Activated T-cell treated with anti-CD3 and anti-CD28 coated beads, Interleukin-2, amount 50 U/mL, for 1 hour (primary cell): ENCODE measurements at places on chromosomes 16 and 17.

DNA sequence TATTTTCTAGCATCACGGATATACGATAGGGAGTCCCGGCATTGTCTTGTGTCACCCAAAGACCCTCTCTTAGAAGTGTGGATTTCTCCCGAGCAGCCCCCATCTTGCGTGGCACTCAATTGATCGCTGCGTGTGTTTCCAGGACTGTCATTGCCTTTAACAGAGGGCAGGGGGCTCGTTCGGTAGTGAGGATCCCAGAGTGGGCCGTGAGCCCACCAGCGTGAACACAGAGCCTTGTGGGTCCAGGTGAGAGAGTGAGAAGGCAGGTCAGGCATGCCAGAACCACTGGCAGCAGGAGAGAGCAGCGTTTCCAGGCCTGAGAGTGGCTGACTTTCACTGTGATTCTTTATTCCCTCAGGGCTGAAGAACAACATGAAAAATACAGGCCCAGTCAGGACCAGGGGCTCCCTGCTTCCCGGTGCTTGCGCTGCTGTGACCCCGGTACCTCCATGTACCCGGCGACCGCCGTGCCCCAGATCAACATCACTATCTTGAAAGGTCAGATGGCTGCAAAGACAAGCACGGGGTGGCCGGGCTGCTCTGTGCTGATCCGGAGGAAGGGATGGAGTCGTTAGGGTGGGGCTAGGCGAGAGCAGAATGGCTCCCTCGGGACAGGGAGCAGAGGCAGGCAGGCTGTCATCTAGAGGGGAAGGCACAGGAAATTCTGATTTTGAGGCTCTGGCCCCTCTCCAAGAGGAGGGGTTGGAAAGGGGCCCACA, 22.4 kb downstream of the C1QTNF1 start:
- DNase-seq: no peak

GRCh38 chr17:37174205-37174604, 201.6 kb upstream of the C17orf78 start:
- DNase-seq: no peak

- DNase-seq: no peak
Observed at GRCh38 chr17:75059369-75060345, 12.6 kb downstream of the KCTD2 start.

GRCh38 chr16:28878083-28878926, at the start of gene ATP2A1:
Gene ATP2A1 (plus strand): TSS chr16:28878488. CDS start chr16:28878672, 184 bp downstream.
- no peak for DNase-seq

DNA sequence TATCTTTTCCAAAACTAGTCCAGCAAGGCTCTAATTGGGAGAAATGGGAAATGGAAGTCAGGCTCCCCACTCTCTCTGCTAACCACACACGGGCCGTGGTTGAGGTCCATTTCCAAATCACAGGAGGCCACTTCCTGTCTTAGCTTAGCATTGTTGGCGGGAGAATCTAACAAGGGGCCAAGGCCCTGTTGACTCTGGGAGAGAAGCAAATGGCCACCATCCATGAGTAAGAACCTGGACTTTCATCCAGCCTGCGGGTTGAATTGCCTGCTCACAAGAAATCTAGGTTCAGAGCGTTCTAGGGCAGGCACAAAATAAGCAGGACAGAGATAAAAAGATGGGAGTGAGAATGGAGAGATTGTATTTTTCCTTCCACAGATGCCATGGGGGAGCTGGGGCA, 5.7 kb downstream of the FAM20A start:
- DNase-seq: no peak

DNA sequence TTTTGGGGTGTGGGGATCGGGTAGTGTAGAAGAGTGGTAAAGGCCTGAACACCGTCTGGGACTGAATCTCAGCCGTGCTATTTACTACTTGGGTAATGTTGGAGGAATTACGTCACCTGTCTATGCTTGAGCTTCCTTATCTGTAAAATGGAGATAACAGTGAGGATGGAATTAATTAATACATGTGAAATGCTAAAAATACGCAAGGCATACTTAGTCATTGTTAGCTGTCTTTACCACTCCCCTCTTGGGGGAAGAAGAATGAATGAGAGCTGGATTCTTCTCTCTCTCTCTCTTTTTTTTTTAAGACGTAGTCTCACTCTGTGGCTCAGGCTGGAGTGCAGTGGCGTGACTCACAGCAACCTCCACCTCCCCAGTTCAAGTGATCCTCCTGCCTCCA, 41.1 kb upstream of the TANGO6 start:
- no peak for DNase-seq

- DNase-seq: no peak
Observed at GRCh38 chr16:65704866-65705265, 583.0 kb upstream of the CDH11 start.

DNA sequence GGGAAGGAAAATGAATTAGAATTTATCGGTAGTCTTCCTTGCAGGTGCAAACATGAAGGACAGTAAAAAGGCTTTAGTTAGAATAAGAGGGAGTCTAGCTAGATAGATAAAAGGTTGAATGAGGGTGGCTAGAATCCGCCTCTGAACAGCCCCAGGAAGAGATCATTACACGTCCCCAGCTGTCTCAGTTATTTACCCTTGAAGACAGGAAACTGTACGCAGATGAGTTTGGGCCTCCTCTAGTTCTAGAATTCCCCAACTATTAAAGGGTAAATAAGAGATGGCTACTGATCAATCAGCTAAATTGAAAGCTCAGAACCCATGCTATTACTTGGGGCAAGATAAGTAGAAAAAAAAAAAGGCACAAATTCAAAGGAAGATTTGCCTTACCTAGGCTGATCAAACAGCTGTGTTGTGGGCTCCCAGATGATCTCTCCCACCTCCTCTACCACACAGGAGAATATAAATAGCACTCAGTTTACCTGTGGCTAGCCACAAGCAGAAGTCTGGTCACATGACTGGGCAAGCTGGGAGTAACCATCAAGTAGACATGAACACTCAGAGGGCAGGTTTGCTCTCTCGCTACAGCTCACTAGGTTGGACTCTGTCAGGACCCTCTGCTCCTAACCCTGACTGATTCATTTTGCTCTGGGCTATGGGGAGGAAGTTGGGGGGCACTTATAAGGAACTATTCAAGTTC, 17.0 kb downstream of the FAM117A start:
- no peak for DNase-seq

DNA sequence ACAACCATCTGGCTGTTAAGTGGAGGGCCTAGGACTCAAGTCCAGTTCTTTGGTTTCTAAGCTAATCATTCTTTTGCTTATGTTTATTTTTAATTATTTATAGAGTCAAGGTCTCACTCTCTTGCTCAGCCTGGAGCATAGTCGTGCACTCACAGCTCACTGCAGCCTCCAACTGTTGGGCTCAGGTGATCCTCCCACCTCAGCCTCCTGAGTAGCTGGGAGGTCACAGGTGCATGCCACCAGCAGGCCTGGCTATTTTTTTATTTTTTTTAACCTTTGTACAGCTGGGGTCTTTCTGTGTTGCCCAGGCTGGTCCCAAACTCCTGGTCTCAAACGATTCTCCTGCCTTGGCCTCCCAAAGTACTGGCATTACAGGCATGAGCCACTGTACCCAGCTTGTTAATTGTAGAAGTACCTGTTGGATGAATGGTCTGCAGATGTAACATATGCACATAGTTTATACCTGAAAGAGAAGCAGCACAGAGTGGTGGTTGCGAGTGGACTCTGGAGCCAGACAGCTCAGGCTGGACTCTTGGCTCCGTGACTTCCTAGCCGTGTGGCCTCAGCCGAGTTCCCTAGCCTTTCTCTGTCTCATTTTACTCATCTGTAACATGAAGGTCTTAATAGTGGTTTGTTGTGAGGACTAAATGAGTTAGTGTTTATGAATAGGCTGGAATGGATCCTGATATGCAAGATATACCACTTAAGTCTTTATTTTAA, 337.5 kb downstream of the SNX29 start:
- DNase-seq: no peak

DNA sequence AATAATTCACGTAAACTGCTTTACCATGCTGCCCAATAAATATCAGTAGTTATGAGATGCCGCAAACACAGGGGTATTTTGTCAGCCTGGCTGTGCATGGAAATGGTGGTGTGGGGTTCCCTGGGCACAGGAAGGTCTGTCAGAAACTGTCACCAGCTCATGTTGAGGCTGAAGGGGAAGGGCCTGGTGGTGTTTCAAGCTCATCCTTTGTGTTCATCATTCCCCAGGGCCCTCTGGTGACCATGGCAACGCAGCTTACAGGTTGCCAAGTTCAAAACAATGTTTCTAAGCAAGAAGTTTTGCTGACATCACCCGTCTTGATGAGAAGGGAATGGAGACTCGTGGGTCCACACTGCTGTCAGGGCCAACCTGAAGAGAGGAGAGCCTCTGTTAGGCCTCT, 348.9 kb upstream of the C16orf82 start:
- no peak for DNase-seq

- DNase-seq: no peak
Observed at GRCh38 chr17:29165800-29166506, 14.2 kb downstream of the MYO18A start.

DNA sequence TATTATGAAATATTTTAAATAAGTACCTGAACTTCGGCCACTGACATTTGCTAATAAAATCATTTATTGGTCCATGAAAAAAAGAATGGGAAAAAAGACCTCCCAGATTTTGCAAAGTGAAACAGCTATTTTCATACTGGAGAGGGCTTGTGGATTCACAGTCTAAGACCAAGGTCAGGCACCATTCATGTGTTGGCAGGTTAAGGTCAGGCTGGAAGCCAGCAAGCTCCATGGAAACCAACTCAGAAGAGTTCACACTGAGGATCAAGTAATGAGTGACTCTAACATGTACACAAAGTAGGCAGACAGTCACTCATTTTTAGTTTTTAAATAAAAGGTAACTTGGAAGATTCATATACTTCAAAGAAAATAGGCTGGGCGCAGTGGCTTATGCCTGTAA, 3.4 kb downstream of the DNAJA2 start:
- no peak for DNase-seq

GRCh38 chr16:8751481-8752311, 45.7 kb downstream of the TMEM186 start:
- DNase-seq: no peak

GRCh38 chr17:72702136-72702735, 390.3 kb downstream of the SLC39A11 start:
- DNase-seq: no peak

GRCh38 chr16:66373667-66374066, 7.2 kb downstream of the CDH5 start:
- DNase-seq: no peak

- no peak for DNase-seq
Observed at GRCh38 chr17:42680331-42680808, 1.3 kb downstream of the CCR10 start.

DNA sequence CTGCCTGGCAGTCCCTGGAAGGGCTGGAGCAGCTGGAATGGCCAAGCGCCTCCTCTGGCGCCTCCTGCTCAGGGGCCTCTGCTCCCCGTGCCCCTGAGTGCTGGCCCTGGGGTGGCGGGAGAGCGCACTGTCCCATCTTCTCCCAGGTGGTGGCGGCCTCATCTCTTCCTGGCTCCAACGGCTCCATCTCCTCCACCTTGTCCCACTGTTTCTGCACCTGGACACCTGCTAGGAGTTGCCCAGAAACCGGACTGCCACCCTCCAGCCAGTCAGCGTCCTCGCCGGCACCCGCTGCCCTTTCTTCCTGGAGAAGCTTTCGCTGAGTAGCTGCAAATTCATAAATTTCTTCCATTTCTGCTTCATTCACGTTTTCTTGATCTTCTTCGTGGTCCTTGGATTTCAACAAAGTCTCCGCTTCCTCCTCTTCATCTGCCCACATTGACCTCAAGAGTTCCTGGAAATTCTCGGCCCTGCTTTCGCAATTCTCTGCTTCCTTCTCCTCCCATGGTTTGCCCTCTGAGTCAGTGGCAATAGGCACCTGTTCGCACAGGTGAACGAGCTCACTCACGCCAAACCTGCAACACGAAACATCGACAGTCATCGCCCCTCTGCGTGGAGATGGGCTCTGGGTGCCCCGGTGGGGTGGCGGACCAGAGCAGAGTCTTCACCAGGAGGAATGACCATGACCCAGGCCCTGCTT, 13.7 kb upstream of the NLRC3 start:
- no peak for DNase-seq

- no peak for DNase-seq
Observed at GRCh38 chr16:29676989-29677785, 1.8 kb upstream of the QPRT start.

GRCh38 chr17:43531955-43532354, 14.2 kb downstream of the ETV4 start:
- DNase-seq: no peak

DNA sequence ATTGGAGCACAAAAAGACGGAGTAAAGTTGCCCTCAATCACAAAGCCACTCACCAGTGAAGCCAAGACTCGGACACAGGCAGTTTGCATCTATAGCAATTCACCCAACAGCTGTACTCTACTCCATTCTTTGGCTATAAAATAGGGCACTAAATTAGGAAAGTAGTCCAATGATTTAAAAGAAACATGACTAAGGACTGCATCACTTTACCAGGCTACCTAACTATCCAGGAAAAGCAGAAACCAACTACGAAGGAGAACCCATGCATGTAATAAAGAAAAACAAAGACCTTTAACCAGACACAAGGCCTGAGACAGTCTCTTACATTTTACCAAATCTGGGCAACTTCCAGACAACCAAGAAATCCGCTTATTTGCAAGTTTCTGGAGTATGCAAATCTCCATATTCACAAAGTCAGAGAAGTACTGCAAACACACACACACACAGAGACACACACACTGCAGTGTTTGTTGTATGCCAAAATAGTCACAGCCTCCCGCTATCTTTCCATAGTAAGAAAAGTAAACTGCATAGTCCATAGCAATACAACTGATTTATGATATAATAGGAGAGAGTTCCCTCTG, 59.8 kb downstream of the CDH11 start:
- DNase-seq: no peak

GRCh38 chr17:68176718-68177117, 71.1 kb upstream of the AMZ2 start:
- no peak for DNase-seq

- no peak for DNase-seq
Observed at GRCh38 chr17:77786740-77787505, 171.6 kb upstream of the TNRC6C start.

DNA sequence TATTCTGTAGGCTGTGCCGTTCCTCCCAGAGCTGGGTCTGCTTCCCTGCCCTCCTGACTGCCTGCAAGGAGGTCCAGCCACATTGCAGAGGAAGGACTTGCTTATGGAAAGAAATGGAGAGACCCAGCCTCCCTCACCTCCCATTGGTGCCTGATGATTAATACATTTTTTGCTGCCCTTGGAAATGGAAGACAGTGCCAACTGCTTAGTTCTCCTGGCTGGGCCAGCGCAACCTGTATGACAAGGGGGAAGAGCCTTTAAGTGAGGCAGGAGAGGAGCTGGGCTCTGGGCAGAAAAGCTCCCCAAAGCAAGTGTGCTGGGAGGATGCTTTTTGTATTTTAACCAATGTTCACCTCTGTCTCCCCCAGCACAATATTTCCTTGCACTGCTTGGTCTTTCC, 238.5 kb downstream of the SOX9 start:
- no peak for DNase-seq

DNA sequence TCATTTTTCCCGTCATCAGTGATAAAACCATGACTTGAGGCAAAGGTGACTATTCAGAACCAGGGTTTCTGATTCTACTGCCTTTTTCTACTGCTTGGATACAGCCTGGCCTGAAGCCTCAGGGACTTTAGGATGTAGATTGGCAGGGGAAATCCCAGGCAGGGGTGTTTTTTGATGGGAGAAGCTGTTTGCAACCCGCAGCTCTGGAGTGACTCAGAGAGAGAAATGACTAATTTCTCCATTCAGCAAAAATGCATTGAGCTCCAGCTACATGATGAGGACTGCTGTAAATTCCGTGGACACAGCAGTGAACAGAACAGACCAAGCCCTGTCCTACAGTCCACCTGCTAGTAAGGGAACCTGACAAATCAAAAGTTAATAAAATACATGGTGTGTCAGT, 560.6 kb downstream of the CDH13 start:
- no peak for DNase-seq

GRCh38 chr17:35433075-35433894, 985 bp upstream of the SLFN12 start:
- peak; percentile 46 for DNase-seq
